ENCODE measurements at places on chromosomes 2 and 18. TPM values are rescaled to one million over a fixed set of nuclear protein-coding genes. Genes with fewer than 3 reads are reported as not detected.

GRCh38 chr2:10441948-10442347 is 6.2 kb downstream of the ODC1 start:
- no peak for DNase-seq

- DNase-seq, result no peak
These were observed 72.5 kb upstream of the RNF152 start for GRCh38 chr18:61965311-61965710.

Gene CD28
- 3.4 TPM for polyA plus RNA-seq

DNA sequence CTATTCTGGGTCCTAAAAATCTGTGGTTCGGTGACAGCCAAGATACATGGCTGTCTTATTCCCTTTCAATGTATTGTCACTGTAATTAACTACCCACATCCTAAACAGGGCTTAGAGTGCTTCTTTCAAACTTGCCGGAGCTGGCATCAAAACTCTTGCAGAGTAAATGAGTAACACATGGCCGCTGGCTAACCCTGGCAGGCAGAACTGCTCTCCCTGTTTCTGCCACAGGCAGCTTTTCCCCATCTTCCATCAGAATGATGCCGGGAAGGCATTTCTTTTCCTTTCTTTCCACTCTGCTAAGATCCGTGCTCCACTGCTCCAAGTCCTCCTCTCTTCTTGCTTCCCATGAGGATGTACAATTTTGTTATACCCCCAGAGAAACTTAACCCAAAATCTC is 54.8 kb upstream of the PTPRM start:
- no peak for DNase-seq

DNA sequence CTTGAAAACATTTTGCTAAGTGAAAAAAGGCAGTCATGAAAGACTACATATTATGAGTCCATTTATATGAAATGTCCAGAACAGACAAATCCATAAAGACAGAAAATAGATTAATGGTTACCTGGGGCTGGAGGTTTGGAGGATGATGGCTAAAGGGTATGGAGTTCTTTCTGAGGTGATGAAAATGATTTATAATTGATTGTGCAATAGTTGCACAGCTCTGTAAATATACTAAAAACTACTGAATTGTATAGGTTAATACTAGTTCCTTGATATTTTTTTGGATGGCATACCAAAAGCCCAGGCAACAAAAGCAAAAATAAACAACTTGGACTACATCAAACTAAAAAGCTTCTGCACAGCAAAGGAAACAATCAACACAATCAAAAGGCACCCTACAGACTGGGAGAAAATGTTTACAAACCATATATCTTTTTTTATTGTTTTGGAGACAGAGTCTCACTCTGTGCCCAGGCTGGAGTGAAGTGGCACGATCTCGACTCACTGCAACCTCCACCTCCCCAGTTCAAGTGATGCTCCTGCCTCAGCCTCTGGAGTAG is 21.5 kb downstream of the SOS1 start:
- DNase-seq, result no peak

- DNase-seq, result no peak
These were observed at the start of gene SH3RF3 for GRCh38 chr2:109128616-109129355. Gene SH3RF3 (plus strand): TSS chr2:109129205.

Gene CPS1
- 0.99 TPM for polyA plus RNA-seq
